ENCODE measurements at places on chromosomes 16 and 17.

DNA sequence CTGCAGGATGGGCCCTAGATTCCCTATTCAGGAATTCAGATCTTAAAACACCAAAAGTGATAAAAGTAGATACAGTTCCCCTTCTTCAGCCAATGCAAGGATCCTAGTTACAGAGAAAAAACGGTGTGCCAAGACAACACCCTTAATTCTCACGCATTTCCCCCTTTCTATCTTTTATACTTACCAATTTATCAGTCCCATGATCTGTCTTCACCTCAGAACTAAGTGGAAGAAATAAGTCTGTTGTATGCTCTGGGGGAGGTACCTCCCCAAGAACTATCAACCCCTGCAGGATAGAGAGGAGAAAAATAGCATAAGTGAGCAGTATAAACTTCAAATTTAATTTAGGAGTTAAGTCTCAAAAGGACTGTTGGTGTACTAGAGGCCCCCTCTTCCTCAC, 83.2 kb downstream of the STH start:
- DNase-seq = no peak

DNA sequence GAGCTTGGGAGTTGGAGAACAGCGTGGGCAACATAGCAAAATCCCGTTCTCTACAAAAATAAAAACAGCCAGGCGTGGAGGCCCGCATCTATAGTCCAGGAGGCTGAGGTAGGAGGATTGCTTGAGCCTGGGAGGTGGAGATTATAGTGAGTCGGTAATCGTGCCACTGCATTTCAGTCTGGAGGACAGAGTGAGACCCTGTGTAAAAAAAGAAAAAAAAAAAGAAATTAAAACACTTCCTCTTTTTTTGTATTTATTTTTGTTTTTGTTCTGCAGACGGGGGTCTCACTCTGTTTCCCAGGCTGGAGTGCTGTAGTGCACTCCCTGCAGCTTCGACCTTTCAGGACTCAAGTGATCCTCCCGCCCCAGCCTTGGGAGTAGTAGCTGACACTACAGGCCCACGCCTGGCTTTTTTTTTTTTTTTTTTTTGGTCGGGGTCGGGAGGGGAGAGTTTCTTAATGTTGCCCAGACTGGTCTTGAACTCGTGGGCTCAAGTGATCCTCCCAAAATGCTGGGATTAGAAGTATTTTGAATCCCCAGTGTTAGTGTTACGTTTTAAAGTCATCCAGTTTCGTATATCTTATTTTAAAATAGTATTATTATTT, 1.5 kb downstream of the IST1 start:
- DNase-seq = peak; percentile 35

DNA sequence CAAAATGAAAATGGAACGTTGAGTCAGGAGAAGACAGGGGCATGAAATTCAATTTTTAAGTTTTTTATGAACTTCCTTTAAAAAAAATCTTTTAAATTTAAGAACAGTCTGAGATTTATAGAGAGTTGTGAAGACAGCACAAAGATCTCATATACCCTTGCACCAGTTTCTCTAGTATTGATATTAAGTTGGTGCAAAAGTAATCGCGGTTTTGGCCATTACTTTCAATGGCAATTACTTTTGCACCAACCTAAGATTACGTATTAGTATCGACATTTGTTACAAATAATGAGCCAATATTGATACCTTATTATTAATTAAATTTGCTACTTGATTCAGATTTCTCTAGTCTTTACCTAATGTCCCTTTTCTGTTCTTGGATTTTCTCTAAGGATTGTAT, 684.4 kb upstream of the CDH8 start:
- DNase-seq = no peak

GRCh38 chr17:56887552-56888467, 26.0 kb downstream of the TRIM25 start:
- no peak for DNase-seq

- DNase-seq = no peak
Observed at GRCh38 chr17:39996800-39997199, 16.2 kb downstream of the PSMD3 start.

DNA sequence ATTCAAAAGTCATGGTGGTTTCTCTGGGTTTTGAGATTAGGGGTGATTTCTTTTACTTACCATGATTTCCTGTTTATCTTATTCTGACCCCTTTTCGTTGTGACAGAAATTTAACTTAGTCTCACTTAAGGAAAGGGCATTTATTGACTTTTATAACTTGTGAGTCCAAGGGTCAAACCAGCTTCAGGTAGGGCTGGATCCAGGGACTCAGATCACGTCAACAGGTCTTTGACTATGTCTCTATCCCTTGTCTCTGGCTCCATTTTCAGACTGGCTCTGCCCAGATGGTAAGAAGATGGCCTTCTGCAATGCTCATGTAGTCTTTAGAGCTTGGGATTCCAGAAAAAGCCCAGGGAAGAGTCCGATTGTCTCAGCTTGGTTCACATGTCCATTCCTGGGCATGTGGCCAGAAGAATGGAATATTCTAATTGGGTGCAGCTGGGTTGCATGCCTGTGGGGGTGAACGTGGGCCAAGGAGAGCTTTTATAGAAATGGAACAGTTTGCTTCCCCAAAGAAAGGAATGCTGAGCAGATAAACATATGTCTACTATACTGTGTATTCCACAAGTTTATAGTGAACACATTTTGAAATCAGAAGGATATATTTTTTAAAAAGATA, 13.4 kb downstream of the USP43 start:
- no peak for DNase-seq

DNA sequence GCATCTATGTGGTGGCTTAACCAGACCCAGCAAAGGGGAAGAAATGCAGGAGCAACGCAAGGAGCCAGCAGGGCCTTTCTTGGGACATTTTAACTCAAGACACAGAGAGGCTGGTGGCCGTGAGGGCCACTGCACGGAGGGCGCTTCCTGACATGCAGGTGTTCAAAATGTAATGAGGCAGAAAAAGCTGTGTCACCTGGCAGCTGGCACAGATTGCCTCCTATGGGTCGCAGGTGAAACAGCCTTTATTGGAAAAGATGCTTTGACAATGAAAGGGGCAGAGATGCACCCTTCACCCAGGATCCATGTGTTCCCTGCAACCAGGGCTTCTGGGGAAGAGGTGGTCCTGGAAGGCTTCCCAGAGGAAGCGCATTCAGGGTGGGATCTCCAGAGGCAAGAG, 219.3 kb downstream of the XYLT1 start:
- DNase-seq = no peak

GRCh38 chr16:58046936-58047335, 21.4 kb downstream of the MMP15 start:
- no peak for DNase-seq
